ENCODE measurements at places on chromosomes 13 and 19.
A peak's percentile ranks its signal among the peaks of the same experiment; 100 is the strongest.

DNA sequence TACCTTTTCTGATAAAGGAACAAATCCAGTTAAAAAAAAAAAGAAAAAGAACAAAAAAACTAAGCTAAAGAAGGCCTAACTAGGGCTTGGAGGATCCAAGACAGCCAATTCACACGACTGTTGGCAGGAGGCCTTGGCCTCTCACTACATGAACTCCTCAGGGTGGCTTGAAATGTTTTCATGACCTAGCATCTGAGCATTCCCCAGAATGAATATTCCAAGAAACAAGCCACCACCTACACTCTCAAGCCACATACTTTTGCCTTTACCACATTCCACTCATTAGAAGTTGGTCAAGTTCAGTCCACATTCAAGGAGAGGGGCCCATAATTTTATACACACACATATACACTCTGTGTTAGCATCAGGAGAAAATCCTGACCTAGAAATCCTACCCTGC is 97.6 kb upstream of the SIAH3 start:
- no peak for DNase-seq

GRCh38 chr13:99756281-99756680 is 215.3 kb downstream of the ZIC5 start:
- no peak for DNase-seq

GRCh38 chr13:111343186-111343805 is 22.9 kb downstream of the TEX29 start:
- no peak for DNase-seq

GRCh38 chr13:48066310-48066989 is 28.5 kb downstream of the MED4 start:
- DNase-seq: no peak

DNA sequence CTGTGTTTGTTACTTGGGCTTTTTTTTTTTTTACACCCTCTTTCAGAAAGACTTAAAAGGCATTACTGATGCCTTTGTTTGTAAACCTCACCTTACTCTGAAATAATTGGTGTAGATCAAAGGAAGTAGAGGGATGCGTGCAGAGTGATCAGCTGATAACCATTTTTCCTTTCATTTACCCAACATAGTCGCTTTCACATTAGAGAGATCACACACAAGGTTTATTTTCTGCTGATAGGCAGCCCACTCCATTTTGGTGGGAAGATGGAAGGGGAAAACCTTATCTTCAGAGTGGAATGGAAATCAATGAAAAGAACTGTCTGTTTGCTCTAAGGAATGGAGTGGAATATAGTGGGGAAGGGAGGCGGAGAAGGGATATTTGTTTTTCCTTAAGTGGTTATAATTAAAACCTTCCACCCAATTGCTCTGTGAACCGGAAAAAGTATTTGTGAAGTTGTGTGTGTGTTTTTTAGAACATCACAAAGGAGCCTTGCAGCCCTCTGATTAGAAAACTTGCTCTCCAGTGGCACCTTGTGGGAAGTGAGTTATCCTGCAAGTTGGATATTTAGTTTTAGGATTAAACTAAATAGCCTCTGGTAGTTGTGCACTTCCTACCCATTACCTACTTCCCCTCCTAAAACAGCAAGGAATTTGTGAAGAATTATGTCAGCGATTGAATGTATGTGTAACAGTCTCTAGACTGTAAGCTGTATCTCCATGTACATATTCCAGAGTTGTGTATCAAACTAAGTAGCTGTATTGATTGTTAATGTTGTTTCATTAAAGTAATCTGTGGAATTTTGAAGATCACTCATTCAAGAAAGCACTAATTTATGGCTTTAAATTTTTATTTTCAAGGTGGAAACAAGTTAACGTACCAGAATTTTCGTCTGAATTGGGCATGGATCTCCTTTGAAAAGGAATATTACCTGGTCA is 76.8 kb downstream of the FREM2 start:
- peak; percentile 44 for DNase-seq

GRCh38 chr19:3275583-3276340 is 51.3 kb downstream of the CELF5 start:
- peak; percentile 81 for DNase-seq

DNA sequence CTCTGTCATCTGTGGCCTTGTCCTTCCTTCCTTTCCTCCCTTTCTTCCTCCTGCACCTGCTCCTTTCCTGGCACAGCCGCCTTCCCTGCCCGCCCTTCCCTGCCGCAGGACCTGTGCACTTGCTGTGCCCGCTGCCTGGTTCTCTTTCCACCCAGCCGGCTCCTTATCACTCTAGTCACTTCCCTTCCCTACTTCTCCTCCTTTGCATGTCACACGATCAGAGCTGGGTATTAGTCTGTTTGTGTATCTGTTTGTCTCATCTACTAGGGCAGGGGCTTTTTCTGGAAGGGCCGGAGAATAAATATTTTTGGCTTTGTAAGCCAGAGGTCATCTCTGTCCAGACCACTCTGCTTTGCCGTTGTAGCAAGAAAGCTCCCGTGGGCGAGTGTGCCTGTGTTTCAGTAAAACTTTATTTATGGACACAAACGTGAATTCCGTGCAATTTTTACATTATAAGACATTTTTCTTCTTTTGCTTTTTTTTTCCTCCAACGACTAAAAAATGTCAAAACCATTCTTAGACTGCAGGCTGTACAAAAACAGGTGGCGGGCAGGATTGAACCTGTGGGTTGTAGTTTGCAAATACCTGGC is 6.1 kb downstream of the KDM4B start:
- DNase-seq: no peak

DNA sequence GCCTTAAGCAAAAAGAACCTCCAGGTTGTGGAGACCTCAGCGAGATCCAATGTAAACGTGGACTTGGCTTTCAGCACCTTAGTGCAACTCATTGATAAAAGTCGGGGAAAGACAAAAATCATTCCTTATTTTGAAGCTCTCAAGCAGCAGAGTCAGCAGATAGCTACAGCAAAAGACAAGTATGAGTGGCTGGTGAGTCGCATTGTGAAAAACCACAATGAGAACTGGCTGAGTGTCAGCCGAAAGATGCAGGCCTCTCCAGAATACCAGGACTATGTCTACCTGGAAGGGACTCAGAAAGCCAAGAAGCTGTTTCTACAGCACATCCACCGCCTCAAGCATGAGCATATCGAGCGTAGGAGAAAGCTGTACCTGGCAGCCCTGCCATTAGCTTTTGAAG is 58.5 kb downstream of the ARHGAP35 start:
- DNase-seq: no peak

GRCh38 chr13:33849211-33849610 is 31.3 kb downstream of the RFC3 start:
- DNase-seq: no peak

GRCh38 chr19:55419103-55419502 is 11.5 kb upstream of the UBE2S start:
- DNase-seq: no peak
